Fibroblast of skin of abdomen (primary cell): ENCODE measurements at places on chromosomes 6 and 20.

- DNase-seq, result no peak
Observed at GRCh38 chr20:11143481-11143880, 469.7 kb upstream of the JAG1 start.

- no peak for DNase-seq
Observed at GRCh38 chr6:24357336-24358218, at the start of gene DCDC2. Gene DCDC2 (minus strand): TSS chr6:24358059. CDS start chr6:24357750, 309 bp downstream.

GRCh38 chr6:146709036-146709622, 110.4 kb downstream of the ADGB start:
- no peak for DNase-seq

DNA sequence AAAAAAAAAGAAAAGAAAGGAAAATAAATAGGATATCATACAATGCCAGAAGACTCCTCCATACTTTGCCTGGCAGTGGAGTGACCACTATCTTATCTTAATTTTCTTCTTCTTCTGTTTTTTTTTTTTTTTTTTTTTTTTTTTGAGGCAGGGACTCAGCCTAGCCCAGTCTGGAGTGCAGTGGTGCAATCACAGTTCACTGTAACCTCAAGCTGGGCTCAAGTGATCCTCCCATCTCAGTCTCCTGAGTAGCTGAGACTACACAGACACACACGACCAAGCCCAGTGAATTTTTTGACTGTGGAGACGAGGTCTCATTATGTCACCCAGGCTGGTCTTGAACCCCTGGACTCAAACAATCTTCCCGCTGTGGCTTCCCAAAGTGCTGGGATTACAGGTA, 17.1 kb upstream of the MMP9 start:
- no peak for DNase-seq

DNA sequence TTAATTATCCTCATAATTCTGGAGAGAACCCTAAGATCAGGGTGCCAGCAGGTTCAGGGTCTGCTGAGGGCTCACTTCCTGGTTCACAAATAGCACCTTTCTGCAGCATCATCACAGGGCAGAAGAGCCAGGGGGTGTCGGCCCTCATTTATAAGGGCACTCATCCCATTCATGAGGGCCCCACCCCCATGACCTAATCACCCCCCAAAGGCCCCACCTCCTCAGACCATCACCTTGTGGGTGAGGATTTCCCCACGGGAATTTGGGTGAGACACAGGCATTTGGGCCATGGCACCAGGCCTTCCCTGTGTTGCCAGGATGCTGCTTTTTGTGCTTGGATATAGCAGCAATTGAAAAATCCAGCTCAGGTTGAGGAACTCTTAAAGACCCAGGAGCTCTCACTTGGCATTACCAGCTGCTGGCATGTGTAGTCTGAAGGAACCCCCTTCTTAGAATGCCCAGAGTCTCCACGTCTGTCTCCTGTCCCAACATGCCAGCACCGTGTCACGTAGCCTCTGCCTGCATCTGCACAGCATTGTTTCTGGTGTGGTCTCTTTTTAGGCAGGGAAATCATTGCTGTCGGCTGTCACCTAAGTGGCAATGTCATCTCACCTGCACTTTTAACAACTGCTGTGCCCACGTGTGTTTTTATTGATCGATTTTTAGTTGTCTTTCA, 71.5 kb downstream of the RPP40 start:
- DNase-seq, result no peak

- DNase-seq, result no peak
Observed at GRCh38 chr6:44704240-44705150, 317.0 kb downstream of the CDC5L start.

DNA sequence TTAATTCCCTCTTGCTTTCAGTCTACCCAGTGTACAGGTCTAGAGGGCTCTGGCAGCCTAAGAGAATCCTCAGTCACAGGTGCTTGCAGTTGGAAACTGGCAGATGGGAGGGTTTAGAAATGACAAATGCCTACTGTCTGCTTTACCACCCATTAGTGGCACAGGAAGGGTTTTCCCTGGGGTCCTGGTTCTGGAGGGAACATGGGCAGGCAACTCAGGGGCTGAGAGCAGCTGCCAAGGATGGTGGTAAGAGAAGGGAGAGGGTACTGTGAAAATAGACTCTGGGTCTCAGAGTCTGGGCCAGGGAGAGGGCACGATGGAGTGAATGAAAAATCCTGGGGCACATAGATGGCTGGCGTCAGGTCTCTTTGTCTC, 103.5 kb downstream of the TCP11 start:
- DNase-seq, result no peak
